ENCODE measurements at places on chromosomes 2 and 18. TPM values are rescaled to one million over a fixed set of nuclear protein-coding genes. Genes with fewer than 3 reads are reported as not detected.

The LRRTM4 gene
- not detected for total RNA-seq

The RNF103 gene
- 28.5 TPM for total RNA-seq

DNA sequence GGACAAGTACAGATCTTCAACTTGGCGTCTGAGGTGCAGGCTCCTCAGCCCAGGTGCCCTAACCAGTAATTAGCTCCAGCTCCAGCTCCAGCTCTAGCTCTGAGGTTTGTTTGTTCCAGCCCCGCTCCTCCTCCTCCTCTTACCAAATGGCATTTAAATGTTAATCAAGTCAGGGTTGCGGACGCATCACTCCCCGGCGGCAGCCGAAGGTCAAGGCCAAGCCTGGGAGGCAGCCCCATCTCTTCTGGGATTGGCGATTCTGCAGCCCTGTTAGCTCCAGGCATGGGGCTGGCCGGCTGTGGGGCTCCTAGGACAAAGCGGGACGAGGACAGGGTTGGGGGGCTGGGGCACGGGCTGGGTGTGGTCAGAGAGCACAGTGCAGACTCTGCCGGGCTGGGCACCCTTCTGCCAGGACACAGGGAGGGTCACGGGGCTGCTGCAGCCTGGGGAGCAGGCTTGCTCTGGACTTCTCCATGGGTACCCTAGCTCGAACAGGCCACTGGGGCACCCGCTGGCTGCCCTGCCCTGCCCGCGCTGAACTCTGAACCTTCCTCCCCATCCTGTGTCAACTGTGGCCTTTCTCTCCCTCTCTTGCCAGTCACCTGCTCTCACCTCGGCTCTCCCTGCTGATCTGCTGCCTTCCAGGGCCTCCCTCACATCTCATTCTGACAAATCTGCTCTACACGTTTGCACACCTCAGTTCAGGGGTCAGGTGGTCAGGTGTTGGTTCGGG, 203.3 kb downstream of the CELF4 start:
- no peak for DNase-seq
- H3K27ac ChIP-seq, result no peak overlapping the region
- H3K4me1 ChIP-seq, result peaks cover 23% of the 10 kb centered on the region
- no peaks in the 10 kb centered on the region for H3K36me3 ChIP-seq
- H3K4me3 ChIP-seq, result no peak overlapping the region

- H3K4me1 ChIP-seq, result peaks cover 33% of the 10 kb centered on the region
- no peak for DNase-seq
- H3K27ac ChIP-seq, result peak overlapping the region; percentile 96
- H3K27me3 ChIP-seq, result no peaks in the 10 kb centered on the region
- peak overlapping the region; percentile 95 for H3K4me3 ChIP-seq
These were observed 789 bp upstream of the COX7A2L start for GRCh38 chr2:42361728-42362283.

DNA sequence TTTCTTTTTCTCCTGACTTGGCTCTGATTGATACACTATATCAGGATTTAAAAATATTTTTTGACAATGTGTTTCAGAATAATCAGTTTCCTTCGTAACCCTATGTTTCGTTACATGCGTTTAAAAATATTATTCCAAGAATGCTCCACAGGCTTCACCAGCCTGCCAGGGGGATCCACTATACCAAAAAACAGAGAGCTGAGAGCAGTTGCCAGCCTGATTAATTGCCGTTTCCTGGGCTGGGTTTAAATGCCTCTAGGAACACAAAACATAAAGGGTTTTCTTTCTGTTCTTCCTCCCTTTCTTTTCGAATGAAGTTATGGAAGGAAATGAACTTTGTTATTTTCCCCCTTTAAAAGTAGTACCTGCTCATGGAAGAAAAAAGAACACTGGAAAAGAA, 47.9 kb downstream of the LRRFIP1 start:
- H3K27me3 ChIP-seq, result no peaks in the 10 kb centered on the region
- H3K27ac ChIP-seq, result peak overlapping the region; percentile 78
- peak overlapping the region; percentile 23 for H3K4me3 ChIP-seq
- H3K36me3 ChIP-seq, result no peaks in the 10 kb centered on the region
